ENCODE measurements at places on chromosomes 2 and 18. TPM values are rescaled to one million over a fixed set of nuclear protein-coding genes. Genes with fewer than 3 reads are reported as not detected.
A peak's percentile ranks its signal among the peaks of the same experiment; 100 is the strongest.

DNA sequence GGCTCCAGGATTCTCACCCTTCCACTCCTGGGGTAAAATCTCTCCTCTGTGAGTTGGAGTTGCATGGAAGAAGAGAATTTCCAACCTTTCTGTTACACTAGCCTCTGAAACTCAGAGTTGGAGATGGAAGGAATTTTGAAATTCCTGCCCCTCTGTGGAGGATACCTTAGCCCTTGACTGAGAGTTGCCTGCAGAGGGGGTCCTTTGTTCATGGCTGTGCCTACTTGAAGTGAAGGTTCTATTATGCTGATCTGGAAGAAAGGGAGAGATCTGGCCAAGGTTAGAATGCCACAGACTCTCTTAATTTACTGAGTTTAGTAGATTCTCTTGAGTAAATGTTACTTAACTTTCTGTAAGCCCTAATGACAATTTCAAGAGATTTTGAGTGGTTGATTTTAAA, 626.6 kb upstream of the GYPC start:
- no peak for DNase-seq
- no peaks in the 10 kb centered on the region for H3K4me1 ChIP-seq
- H3K4me3 ChIP-seq, result no peak overlapping the region
- no peaks in the 10 kb centered on the region for H3K36me3 ChIP-seq

GRCh38 chr2:29014811-29015421, 33.8 kb downstream of the TOGARAM2 start:
- no peaks in the 10 kb centered on the region for H3K36me3 ChIP-seq
- peak; percentile 70 for DNase-seq
- no peaks in the 10 kb centered on the region for H3K27me3 ChIP-seq
- peaks cover 62% of the 10 kb centered on the region for H3K4me1 ChIP-seq

DNA sequence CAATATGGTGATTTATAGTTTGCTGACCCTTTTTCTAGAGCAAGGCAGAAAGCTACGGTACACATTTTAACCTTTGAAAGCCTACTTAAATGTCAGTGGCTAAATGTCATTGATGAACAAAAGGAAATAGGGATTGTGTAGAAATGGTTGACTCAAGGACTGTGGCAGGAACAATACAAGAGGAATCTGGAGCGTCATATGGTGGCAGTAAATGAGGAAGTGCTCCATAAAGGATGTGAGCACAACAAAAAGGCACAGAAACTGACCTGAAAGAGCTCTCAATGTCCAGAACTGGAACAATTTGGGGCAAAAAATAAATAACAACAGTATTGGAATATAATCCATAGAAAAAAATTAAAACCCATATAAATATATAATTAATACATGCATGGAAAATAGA, 443.9 kb upstream of the VRK2 start:
- no peaks in the 10 kb centered on the region for H3K4me1 ChIP-seq
- no peaks in the 10 kb centered on the region for H3K27me3 ChIP-seq

DNA sequence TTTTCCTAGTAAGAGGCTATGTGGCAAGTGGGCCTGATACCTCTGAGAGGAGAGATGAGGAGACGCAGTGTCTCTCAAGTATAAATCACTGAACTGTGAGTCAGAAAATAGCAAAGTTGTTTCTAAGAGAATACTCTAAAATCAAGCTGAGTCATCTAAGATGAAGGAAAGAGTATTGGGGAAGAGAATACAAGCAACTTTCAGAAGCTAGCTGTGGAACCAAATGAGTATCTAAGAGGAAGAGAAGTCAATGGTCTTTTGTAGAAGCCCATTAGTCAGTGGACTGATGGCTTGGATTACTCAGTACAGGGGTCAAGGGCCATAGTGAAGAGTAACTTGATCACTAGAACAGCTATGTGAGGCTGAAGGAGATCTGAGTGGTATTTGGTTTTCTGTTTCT, 2.7 kb upstream of the DCC start:
- no peak overlapping the region for H3K4me3 ChIP-seq
- peaks cover 6% of the 10 kb centered on the region for H3K27me3 ChIP-seq
- H3K36me3 ChIP-seq, result no peaks in the 10 kb centered on the region
- no peak overlapping the region for H3K27ac ChIP-seq
- no peaks in the 10 kb centered on the region for H3K4me1 ChIP-seq

- H3K4me1 ChIP-seq, result no peaks in the 10 kb centered on the region
- no peaks in the 10 kb centered on the region for H3K36me3 ChIP-seq
- H3K27ac ChIP-seq, result no peak overlapping the region
- no peak for DNase-seq
- H3K27me3 ChIP-seq, result peaks cover 3% of the 10 kb centered on the region
Measured at GRCh38 chr2:32937602-32938448, 8.9 kb upstream of the LTBP1 start.

DNA sequence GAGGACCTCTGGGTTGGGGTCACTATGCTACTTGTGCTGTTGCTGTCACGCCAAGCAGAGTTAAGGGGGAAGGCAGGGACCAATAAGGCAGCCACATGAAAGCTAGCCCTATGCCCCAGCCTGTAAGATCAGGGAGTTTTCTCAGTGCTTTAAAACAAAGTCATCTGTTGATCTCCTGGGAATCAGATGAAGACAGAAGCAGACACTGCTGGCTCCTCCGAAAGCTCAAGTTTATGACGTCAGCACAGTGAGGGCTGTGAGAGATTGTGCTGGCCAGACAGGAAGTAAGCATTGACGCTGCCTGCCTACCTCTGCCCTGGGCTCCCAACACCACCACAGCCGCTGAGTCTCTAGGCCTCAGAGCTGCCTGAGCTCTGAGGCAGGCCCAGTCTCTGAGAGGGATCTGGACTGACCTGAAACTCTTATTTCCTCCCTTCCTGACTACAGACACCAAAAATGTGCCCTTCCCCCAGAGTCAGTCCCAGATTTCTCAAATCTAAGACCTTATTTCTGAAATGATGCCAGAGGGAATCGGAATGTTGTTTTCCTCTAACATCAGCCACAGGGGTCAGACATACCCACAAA, 118.1 kb upstream of the EPAS1 start:
- no peak overlapping the region for H3K27ac ChIP-seq
- no peaks in the 10 kb centered on the region for H3K4me1 ChIP-seq
- H3K27me3 ChIP-seq, result no peaks in the 10 kb centered on the region
- DNase-seq, result peak; percentile 64
- no peaks in the 10 kb centered on the region for H3K36me3 ChIP-seq

- H3K4me1 ChIP-seq, result peaks cover 32% of the 10 kb centered on the region
- H3K27me3 ChIP-seq, result no peaks in the 10 kb centered on the region
- no peaks in the 10 kb centered on the region for H3K36me3 ChIP-seq
- H3K4me3 ChIP-seq, result no peak overlapping the region
- no peak for DNase-seq
Measured at GRCh38 chr2:84894131-84894586, 11.3 kb upstream of the TMSB10 start.

DNA sequence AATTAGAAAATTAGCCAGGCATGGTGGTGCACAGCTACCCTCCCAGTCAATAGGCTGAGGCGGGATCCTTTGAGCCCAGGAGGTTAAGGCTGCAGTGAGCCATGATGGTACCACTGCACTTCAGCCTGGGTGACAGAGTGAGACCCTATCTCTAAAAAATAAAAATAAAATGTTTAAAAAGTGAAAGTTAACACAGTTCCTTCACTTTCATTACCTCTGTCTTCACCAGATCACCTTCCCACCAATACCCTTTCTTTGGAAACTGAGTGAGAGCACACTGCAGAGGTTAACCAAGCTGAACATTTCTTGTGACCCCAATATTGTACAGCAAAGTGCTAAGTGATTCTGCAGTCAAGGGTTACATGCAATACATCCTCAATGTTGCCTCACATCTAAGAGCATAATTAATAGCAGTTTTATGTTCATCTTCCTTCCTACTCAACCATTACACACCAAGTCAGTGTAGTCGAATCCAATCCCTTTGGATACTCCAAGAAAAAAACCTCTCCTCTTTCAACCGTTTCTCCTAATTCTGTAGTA, 1.7 kb downstream of the L3MBTL4 start:
- no peak overlapping the region for H3K4me3 ChIP-seq
- peaks cover 4% of the 10 kb centered on the region for H3K4me1 ChIP-seq

GRCh38 chr2:178282075-178282815, 87.9 kb downstream of the OSBPL6 start:
- H3K4me3 ChIP-seq, result no peak overlapping the region
- no peak overlapping the region for H3K27ac ChIP-seq
- no peaks in the 10 kb centered on the region for H3K4me1 ChIP-seq

GRCh38 chr2:57515366-57515765, 531.2 kb upstream of the VRK2 start:
- H3K36me3 ChIP-seq, result no peaks in the 10 kb centered on the region
- no peak overlapping the region for H3K4me3 ChIP-seq
- no peak overlapping the region for H3K27ac ChIP-seq
- H3K4me1 ChIP-seq, result no peaks in the 10 kb centered on the region
- no peak for DNase-seq

- no peaks in the 10 kb centered on the region for H3K27me3 ChIP-seq
- H3K4me1 ChIP-seq, result no peaks in the 10 kb centered on the region
- no peak overlapping the region for H3K27ac ChIP-seq
- H3K36me3 ChIP-seq, result no peaks in the 10 kb centered on the region
Measured at GRCh38 chr2:236818281-236819045, 248.8 kb downstream of the ACKR3 start.

GRCh38 chr2:61793389-61793836, 60.4 kb downstream of the FAM161A start:
- H3K4me1 ChIP-seq, result no peaks in the 10 kb centered on the region
- H3K36me3 ChIP-seq, result no peaks in the 10 kb centered on the region
- H3K27ac ChIP-seq, result no peak overlapping the region
- DNase-seq, result peak; percentile 71
- H3K4me3 ChIP-seq, result peak overlapping the region; percentile 29

GRCh38 chr2:65040400-65041261, 15.6 kb upstream of the CEP68 start:
- H3K4me3 ChIP-seq, result no peak overlapping the region
- H3K27ac ChIP-seq, result no peak overlapping the region
- peak; percentile 58 for DNase-seq

DNA sequence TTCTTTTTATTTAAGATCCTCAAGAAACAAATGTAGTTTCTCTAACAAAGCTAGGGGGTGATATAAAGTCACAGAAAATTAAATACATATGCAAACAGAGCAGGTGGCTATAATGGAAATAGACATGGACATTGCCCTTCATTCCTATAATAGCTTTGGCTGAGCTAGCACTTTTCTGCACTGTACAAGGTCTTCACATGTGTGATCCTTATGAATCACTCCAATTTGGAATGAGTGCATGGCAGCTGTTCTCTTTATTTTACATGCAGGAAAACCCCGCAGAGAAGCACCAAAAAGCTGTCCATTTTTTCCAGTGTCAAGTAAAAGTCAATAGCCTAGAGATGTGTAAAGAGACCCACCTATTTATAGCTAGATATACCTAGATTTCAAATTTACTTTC, 747.4 kb upstream of the SLC8A1 start:
- no peak overlapping the region for H3K27ac ChIP-seq
- H3K4me3 ChIP-seq, result no peak overlapping the region
- no peaks in the 10 kb centered on the region for H3K4me1 ChIP-seq
- no peaks in the 10 kb centered on the region for H3K27me3 ChIP-seq

- no peak overlapping the region for H3K4me3 ChIP-seq
- no peaks in the 10 kb centered on the region for H3K36me3 ChIP-seq
- DNase-seq, result no peak
- no peak overlapping the region for H3K27ac ChIP-seq
- no peaks in the 10 kb centered on the region for H3K27me3 ChIP-seq
Measured at GRCh38 chr2:142914507-142915313, 37.2 kb downstream of the KYNU start.

GRCh38 chr18:78610179-78610578, 369.4 kb upstream of the SALL3 start:
- DNase-seq, result no peak
- H3K4me1 ChIP-seq, result no peaks in the 10 kb centered on the region
- H3K36me3 ChIP-seq, result no peaks in the 10 kb centered on the region
- no peak overlapping the region for H3K4me3 ChIP-seq

GRCh38 chr2:128494307-128494639, 175.6 kb upstream of the HS6ST1 start:
- no peak for DNase-seq
- H3K4me1 ChIP-seq, result no peaks in the 10 kb centered on the region
- H3K4me3 ChIP-seq, result no peak overlapping the region
- no peaks in the 10 kb centered on the region for H3K36me3 ChIP-seq

GRCh38 chr2:189022492-189022891, 48.3 kb downstream of the COL3A1 start:
- no peak for DNase-seq
- no peak overlapping the region for H3K4me3 ChIP-seq
- H3K4me1 ChIP-seq, result no peaks in the 10 kb centered on the region
- H3K27me3 ChIP-seq, result no peaks in the 10 kb centered on the region
- H3K27ac ChIP-seq, result no peak overlapping the region

GRCh38 chr2:19287324-19287723, 71.1 kb downstream of the OSR1 start:
- no peak for DNase-seq
- no peak overlapping the region for H3K4me3 ChIP-seq
- H3K36me3 ChIP-seq, result no peaks in the 10 kb centered on the region
- no peak overlapping the region for H3K27ac ChIP-seq
- H3K4me1 ChIP-seq, result no peaks in the 10 kb centered on the region

DNA sequence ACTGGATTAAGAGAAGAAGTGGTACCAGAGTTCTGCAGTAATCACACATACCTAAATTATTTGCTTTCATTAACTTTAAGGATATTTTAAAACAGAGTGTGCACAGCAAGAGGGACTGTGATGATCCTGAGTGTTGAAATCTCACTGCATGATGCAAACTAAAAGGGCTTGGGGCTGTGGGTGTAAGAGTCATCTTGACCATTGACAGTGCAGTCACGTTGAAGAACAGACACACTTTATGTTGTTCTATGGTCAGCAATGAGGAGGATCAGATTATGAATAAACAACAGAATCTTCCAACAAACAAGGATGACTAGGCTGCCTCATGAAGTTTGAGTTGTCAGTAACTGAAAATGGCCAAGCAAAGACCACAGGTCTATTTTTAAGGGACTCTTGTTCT, 87.2 kb upstream of the GALNT5 start:
- no peaks in the 10 kb centered on the region for H3K36me3 ChIP-seq
- H3K4me3 ChIP-seq, result no peak overlapping the region
- peaks cover 3% of the 10 kb centered on the region for H3K27me3 ChIP-seq
- DNase-seq, result no peak
- no peaks in the 10 kb centered on the region for H3K4me1 ChIP-seq

GRCh38 chr18:3593381-3593903, 143.5 kb downstream of the TGIF1 start:
- peak overlapping the region; percentile 98 for H3K27ac ChIP-seq
- peaks cover 4% of the 10 kb centered on the region for H3K36me3 ChIP-seq
- H3K27me3 ChIP-seq, result no peaks in the 10 kb centered on the region
- peaks cover 27% of the 10 kb centered on the region for H3K4me1 ChIP-seq

GRCh38 chr2:185161701-185162100, 563.4 kb downstream of the ZNF804A start:
- no peak overlapping the region for H3K27ac ChIP-seq
- no peaks in the 10 kb centered on the region for H3K4me1 ChIP-seq
- no peaks in the 10 kb centered on the region for H3K27me3 ChIP-seq
- H3K36me3 ChIP-seq, result no peaks in the 10 kb centered on the region
- no peak overlapping the region for H3K4me3 ChIP-seq

- no peak for DNase-seq
- no peaks in the 10 kb centered on the region for H3K36me3 ChIP-seq
- no peak overlapping the region for H3K27ac ChIP-seq
Measured at GRCh38 chr2:3598912-3599854, 4.3 kb downstream of the COLEC11 start.

SH3BP4 gene
- 0.14 TPM for total RNA-seq

BOLL gene
- total RNA-seq, result not detected

RNF25 gene
- 15.6 TPM for total RNA-seq

PLGLB2 gene
- 1.9 TPM for total RNA-seq

SFXN5 gene
- 6.4 TPM for total RNA-seq

PLCL1 gene
- 24.7 TPM for total RNA-seq

ABHD1 gene
- total RNA-seq, result 1.4 TPM

RAX gene
- not detected for total RNA-seq

PROM2 gene
- 0.39 TPM for total RNA-seq

METTL5 gene
- 45.8 TPM for total RNA-seq

RGPD3 gene
- 0.13 TPM for total RNA-seq

ALLC gene
- total RNA-seq, result not detected

HRH4 gene
- total RNA-seq, result 2.7 TPM

RNF125 gene
- 36.0 TPM for total RNA-seq

CDK15 gene
- total RNA-seq, result not detected

CENPA gene
- 1.1 TPM for total RNA-seq

C2orf74 gene
- total RNA-seq, result 5.2 TPM

CROCC2 gene
- not detected for total RNA-seq

All from T-cell (primary cell).